ENCODE measurements at places on chromosomes 12 and 14.
A peak's percentile ranks its signal among the peaks of the same experiment; 100 is the strongest.

DNA sequence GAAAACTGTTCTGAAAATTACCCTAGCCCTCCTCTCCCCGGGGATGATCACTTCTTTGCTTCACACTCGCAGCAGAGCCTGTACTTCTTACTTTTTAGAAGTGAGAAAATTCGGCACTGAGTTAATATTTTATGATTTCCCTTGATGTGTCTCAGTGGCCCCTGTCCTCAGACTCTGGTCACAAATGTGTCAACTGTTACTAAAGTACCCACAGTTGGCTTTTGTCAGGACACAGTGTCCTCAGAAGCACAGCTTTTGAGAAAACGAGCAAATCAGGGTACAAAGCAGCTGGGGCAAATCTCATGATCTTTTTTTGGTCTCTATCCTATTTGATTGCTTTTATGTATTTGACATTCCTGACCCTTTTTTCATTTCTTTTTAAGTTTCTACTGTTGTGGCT, 142.5 kb downstream of the SYNE2 start:
- no peak for DNase-seq

DNA sequence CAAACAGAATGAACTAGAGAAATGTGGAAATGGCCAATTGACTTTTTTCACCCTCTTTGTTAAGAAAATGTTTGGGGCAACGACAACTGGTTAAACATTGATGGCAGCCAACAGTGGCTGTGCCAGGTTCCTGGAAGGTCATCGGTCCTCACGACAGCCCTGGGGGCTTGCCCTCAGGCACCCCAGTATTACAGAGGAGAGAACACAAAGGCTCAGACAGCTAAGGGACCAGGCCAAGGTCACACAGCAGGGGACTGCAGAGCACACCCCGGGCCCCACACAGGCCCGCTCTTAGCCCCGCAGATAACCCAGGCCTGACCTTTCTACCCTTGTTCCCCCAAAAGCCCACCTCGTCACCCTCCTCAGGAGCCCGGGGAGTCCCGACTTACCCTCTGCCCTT, 1.3 kb downstream of the TRPV4 start:
- DNase-seq, result no peak

GRCh38 chr12:1848745-1849144, 28.4 kb downstream of the LRTM2 start:
- DNase-seq, result no peak

- no peak for DNase-seq
Observed at GRCh38 chr12:92147491-92147890, 1.8 kb upstream of the BTG1 start.

GRCh38 chr12:128450810-128451209, 183.8 kb downstream of the TMEM132C start:
- no peak for DNase-seq

DNA sequence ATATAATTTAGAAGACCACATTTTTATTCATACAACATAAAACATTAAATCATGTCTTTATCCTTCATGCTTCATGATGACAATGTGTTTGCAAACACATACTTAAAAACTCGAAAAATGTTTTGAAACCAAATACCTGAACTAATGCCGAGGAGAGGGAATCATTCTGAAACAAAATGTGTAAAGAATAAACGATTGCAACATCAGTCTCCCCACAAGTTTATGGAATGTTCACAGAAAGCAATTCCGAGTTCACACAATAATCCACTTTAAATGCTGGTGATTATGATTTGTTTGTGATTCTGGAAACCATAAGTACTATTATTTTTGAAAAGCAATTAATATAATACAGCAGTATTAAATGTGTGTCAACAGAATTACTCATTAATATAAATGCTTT, 84.5 kb upstream of the PDZRN4 start:
- DNase-seq, result no peak

DNA sequence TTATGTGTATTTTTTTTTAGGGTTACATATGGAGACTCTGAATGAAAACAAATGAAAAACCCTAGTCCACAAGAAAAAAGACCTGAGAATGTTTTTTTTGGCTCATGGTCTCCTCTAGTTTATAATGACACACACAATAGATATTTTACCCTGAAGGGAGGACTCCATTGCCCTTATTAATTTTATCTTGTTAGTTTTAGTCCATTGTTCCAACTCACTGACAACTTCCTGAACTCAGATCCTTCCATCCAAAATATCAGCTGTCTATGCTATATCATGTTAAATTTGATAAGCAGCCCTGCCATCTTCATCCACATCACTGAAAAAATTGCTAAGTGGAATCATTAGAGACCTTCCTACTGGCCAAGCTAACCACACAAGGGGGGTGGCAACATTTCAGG, 232.1 kb downstream of the MON2 start:
- no peak for DNase-seq

- DNase-seq, result no peak
Observed at GRCh38 chr12:66962290-66962689, 283.4 kb upstream of the GRIP1 start.

DNA sequence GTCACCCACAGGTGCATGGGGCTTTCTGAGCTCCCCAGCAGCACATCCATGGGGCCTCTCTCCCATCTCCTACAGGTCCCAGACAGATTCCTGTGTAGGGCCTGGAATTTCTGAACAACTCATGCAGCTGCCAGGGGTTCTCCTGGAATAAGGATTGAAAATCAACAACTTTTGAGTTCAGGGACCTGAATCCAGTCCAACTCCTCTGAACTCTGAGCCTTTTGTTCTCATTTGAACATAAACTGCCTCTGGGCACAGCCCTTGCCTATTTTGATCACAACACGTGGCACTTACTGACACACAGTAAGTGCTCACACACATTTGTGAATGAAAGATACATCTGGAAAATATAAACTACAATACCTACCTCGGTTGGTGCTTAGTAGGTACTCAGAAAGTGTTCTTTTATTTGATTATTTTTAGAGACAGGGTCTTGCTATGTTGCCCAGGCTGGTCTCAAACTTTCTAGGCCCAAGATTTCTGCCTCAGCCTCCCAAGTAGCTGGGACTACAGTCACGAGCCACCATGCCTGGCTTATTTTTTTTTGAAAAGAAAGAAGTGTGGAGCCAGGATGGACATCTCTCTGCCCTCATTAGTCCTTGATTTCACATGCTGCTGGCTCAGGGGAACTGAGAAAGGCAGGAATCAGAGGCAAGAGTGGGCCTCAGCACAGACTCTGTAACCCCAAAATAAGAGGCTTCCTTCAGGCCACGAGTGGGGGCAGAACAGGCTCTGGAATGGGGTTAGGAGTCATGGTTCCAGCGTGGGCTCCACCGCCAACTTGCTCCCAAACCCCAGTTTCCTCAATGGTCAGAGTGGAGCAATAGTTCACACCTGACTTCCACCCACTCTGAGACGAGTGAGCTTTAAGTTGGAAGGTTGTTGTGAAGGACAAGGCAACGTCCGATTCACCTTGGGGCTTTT, 27.0 kb downstream of the SYNE3 start:
- no peak for DNase-seq

DNA sequence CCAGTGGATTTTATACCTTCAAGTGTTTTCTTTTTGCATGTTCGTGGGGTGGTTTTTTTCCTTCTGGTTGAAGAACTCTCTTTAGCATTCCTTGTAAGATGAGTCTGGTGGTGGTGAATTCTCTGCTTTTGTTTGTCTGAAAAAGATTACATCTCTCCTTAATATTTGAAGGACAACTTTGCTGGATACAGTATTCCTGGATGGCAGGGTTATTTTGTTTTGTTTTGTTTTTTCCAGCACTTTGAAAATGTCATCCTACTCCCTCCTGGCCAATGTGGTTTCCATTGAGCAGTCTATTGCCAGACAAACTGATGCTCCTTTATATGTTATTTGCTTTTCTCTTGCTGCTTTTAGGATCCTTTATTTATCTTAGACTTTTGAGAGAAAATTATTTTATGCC, 43.2 kb upstream of the ZFP36L1 start:
- DNase-seq, result no peak

DNA sequence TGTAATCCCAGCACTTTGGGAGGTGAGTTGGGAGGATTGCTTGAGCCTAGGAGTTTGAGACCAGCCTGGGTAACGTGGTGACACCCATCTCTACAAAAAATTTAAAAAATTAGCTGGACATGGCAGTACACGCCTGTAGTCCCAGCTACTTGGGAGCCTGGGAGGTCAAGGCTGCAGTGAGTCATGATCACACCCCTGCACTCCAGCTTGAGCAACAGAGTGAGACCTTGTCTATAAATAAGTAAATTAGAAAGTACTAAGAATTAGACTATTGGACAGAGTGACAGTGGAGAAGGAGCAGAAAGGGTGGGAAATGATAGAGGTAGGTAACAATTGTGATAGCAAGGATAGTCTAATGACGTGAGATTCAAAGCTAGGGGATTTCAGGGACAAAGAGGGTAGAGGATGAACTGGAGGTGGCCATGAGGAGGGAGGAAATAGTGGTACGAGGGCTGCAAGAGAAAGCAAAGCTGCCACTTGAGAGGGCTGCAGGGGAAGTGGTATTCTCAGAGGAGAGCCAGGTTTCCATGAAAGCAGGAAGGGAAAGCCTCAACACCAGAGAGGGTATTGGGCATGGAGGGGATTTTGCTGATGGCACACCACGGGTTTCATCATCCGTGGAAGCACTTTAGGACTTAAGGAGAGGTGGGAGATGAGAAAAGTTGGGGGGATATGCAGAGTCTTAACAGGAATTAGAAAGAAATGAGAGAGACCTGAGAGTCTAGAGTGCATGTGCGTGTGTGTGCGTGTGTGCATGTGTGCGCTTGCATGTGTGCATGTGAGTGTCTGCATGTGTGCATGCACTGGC, 85.6 kb downstream of the SYNE2 start:
- DNase-seq, result no peak

DNA sequence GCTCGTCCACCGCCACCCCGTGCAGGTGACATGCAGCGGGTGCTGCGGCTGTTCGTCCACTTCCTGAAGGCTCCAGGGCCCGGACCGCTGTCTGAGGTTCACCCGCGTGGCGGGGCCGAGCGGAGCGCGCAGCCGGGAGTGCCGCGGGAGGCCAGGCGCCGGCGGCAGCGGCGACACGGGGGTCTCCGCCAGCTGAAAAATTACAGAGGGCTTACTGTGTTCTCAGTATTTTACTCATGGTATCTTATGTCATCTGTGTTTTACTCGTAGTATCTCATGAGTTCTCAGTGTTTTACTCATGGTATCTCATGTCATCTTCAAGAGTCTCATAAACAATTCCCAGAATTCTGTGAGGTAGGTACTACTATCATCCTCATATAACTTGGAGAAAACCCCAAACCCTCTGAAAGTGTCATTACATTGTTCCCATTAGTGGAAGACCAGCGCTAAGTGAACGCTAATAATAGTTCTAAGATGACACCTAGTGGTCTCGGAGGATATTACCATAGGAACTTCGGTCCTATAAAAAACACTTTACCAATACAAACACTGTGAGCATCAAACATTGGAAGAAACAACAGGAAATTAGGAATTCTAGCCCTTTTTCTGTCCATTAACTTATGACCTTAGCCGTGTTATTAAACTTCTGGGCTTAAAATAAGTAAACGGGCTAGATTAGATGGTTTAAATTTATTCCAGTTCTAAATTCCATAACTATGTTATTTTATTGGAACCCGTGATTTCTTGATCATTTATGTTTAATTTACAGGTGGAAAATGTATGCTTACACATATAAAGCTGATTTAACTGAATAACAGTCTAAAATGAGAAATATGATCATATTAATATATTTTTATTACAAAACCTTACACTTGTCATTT, 32.4 kb downstream of the AK7 start:
- peak; percentile 3 for DNase-seq

- DNase-seq, result no peak
Observed at GRCh38 chr12:75323663-75324062, 6.5 kb downstream of the CAPS2 start.

DNA sequence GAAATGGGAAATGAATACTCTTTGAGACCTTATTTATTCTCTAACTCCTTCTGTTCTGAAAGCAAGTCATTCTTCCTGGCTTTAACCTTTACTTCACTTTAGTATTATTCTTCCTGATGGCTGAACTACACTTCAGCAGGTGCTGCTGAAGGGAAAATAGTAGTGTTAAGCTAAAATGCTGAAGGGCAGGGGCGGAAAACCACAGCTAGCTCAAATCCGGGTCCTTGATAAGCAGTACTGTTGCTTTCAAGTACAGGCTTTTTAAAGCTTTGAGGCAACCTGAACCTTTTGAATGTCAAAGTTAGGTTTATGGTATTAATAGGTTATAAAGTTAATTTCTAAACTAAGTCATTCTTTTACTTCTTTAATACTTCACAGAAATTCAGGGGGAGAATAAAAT, 10.7 kb downstream of the CCDC196 start:
- DNase-seq, result no peak

GRCh38 chr12:53995378-53996239, 4.4 kb upstream of the HOXC9 start:
- DNase-seq, result no peak

- no peak for DNase-seq
Observed at GRCh38 chr12:107242189-107242588, 148.8 kb upstream of the CRY1 start.

DNA sequence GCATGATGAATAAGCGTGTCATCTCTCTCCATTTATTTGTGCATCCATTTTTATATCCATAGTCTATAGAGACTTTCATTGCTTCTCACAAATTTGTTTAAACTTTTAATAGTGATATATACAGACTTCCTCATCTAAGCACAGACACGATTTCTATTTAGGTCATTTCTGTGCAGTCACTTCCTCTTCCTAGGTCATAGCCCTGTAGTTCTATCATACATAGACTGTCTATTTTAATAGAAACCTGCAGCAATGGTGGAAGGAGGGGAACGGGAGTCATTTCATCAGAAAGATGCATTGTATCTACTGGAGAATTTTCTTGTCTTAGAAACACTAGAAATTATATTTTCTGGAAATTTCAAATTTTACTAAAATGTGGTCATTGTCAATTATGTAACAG, 133.4 kb upstream of the FGD4 start:
- no peak for DNase-seq

DNA sequence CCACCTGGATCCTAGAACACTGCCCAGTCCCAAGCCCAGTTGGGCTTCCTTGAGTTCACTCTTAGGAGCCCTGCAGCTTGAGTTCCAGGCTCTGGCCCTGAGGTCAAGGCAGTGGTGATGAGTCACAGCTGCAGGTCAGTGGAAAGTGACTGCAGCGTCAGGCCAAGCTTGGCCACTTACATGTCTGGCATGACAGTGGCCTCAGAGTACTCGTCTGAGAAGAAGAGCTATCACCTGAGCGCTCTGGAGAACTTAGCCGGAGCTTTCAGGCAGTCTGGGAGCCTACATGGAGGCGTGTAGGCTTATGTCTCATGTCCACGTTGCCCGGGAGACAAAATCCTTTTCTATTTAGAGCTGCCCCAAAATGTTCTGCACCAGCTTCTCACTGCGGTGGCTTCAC, 75.6 kb downstream of the ARL6IP4 start:
- no peak for DNase-seq

DNA sequence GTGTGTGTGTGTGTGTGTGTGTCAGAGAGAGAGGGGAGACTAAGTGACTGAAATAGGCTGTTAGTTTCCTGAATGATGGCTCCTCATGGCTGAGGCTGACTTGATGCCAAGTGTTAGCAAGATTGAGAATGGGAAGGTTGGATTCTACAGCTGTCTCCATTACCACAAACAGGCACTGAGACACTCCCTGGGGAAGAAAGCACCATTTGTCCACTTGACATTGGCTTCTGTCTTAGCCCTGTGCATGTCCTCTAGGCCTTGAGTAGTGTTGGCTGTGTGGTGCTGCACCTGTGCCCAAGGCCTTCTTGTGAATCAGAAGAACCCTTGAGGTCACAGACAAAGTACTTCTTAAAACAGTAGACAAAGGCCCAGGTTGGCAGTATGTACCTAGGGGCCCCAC, 15.6 kb downstream of the ERG28 start:
- DNase-seq, result no peak

- peak; percentile 42 for DNase-seq
Observed at GRCh38 chr12:1533602-1534304, 60.6 kb downstream of the FBXL14 start.

GRCh38 chr14:36738269-36738668, 76.6 kb downstream of the PAX9 start:
- no peak for DNase-seq

- no peak for DNase-seq
Observed at GRCh38 chr14:58907803-58908202, 270.0 kb downstream of the DACT1 start.
